OCI-LY7 (cell line): ENCODE measurements at places on chromosomes 3 and 15.

DNA sequence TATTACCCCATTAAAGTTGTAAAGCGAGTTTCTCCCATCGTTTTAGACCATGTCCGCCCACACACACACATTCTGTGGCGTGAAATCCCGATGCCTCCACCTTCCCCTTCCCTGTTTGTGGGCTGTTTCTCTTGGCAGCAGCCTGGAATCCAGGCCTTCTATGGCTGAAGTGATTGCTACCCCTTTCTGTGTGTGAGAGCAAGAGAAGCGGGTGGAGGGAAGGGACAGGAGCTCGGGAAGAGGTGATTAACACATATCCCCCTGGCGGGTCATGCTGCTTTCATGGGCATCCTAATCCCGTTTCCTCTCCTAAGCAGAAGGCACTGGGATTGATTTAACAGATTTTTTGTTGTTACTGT is 283.8 kb upstream of the RGMA start:
- DNase-seq: no peak

- no peak for DNase-seq
Measured at GRCh38 chr15:89645680-89646079, 9.6 kb downstream of the KIF7 start.

DNA sequence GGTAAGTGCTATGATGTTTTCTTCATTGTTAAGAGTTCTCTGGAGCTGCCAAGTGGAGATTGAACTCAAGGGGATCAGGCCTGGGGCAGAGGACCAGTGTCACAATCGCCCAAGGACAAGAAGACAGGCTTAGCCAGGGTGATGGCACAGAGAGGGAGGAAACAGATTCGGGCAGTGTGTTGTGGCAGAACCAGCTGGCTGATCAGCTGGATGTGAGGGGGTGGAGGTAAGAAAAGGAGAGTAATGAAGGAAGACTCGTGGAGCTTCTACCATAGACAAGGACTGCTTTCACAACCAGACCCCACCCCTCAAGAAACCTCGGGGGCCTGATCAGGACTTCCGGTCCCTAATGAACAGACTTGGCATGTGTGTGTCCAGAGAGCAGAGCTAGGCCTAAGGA is 60.9 kb upstream of the LINGO1 start:
- DNase-seq: no peak

DNA sequence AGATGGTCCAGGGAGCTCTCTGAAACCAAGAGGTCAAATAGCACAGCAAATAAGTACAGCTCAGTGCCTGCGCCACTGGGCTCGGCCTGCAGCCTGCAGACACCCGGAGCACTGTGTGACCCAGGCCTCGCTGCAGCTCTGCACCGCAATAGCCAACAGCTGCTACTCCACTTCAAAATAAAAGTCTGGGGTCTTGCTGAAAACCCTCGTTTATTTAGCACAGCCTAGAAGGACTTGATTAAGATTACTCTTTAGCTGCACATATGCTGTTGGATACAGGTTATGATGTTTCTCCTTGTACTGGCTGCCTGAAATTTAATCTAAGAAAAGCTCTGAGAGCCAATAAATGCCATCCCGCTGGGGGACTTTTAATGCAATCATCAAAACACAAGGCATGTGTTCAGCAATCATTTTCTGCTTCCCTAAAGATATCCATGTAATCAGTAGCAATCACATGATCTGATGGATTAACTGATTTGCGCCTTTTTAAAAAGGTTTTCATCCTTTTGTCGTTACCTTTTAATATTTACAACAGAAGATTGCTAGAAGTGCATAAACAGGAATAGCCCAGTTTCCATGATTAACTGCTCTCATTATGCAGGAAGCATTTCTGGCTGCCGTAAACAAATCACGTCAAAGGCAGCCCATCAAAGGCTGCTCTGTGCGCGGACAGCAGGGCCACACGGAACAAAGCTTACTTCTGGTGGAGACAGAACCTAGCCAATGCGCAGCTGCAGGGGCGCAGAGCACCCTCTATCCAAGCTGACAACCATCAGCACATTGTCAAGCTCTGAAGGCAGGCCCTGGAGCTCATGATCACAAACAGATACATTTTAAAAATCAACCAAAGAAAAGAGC is 58.8 kb downstream of the CLASP2 start:
- DNase-seq: peak; percentile 86

- DNase-seq: no peak
Measured at GRCh38 chr3:24812116-24812515, 317.5 kb upstream of the THRB start.

GRCh38 chr3:123290107-123290930 is 88.6 kb downstream of the SEC22A start:
- no peak for DNase-seq

- DNase-seq: no peak
Measured at GRCh38 chr3:187968883-187969580, 184.9 kb upstream of the LPP start.

DNA sequence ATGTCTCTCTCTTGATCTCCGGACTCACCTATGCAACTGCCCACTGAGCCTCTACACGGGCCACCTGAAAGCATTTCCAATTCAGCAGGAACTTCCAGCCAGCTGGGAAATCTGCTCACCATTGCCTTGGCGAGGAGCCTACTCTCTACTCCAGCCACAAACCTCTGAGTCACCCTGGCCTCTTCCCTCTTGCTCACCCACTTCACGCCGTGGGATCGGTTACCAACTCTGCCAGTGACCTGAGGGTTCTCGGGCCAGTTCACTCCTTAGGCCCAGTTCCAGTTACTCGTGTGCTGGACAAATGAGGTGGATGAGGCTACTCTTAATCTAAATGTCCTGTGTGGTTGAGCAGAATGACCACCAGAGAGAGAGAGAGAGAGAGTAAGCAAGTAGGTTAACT is 70.1 kb downstream of the CEMIP start:
- no peak for DNase-seq

- no peak for DNase-seq
Measured at GRCh38 chr3:138114431-138114918, 933 bp downstream of the DZIP1L start.

- peak; percentile 47 for DNase-seq
Measured at GRCh38 chr3:196740481-196741248, 1.0 kb downstream of the PAK2 start.

- DNase-seq: peak; percentile 8
Measured at GRCh38 chr15:74036271-74037170, 42.0 kb downstream of the PML start.

- DNase-seq: no peak
Measured at GRCh38 chr3:17583530-17583929, 158.9 kb downstream of the TBC1D5 start.

DNA sequence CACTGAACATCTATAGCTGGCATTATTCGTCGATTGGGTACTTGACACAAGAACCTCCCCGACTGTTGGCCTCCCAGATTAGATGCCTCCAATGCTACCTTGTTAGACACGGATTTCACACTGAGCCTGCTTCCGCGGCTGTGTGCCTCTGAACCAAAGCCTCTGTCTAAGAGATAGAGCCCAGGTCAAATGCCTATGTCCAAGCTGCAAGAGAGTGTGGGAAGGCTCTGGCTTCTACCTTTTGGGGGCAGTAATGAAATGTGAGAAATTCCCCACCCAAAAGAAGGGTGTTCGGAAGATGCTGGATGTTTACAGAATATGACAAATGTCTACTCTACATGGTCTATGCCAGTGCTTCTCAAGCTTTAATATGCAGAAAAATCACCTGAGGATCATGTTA is 2.0 kb upstream of the RPUSD2 start:
- DNase-seq: peak; percentile 71

- no peak for DNase-seq
Measured at GRCh38 chr15:80778621-80778963, 578 bp upstream of the CEMIP start.

- DNase-seq: no peak
Measured at GRCh38 chr3:44297255-44297654, 41.3 kb upstream of the TCAIM start.

GRCh38 chr3:43248185-43248583 is 38.2 kb upstream of the SNRK start:
- DNase-seq: no peak

DNA sequence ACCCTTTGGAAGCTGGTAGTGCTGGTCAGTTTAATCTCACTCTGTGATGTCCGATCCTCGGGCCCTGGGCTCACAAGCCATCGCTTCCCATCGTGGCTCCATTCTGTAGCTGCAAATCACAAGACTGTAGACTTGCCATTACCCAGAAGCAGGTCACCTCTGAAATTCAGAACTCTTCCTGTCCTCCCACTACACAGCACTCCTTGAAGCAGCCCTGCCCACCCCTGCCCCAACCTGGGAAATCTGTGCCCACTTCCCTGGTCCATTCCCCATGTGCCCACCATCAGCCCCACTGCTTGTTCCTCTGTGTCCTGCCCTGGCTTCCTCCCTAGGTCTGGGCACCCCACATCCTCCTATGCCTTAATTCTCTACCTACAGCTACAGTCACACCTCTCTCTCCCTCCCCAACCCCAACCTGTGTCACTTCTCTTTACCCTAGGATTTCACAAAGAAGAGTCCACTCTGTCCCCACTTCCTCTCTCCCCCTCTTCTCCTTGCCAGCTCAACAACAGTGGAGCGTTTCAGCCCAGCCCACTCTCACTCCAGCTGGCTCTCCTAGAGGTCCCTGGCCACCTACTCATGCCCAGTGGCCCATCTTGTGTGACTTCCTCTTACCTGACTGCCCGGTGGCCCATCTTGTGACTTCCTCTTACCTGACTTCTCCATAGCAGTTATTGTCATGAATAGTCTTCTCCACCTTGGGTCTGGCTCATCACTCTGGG is 8.3 kb downstream of the ZNF710 start:
- DNase-seq: no peak

GRCh38 chr3:136186344-136186743 is 9.8 kb downstream of the MSL2 start:
- peak; percentile 54 for DNase-seq

DNA sequence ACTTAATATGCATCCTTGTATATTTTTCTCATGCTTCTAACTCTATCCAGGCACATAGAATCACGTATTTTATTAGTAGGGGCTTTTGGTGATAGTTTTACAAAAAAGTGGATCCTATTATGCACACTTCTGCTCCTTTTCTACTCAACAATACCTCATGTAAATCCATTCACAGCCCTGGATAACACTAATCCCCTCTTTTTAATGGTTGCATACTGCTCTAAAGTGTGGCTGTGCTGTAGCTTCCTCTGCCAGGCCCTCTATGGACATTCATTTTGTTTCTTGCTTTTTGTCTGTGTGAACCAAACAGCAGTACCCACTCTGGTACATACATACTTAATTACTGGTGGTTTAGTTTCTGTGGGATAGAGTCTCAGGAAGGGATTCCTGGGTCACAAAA is 51.3 kb upstream of the SCAANT1 start:
- no peak for DNase-seq

- DNase-seq: no peak
Measured at GRCh38 chr15:66239514-66239913, 14.0 kb downstream of the MEGF11 start.

GRCh38 chr3:54349691-54350090 is 227.3 kb downstream of the CACNA2D3 start:
- DNase-seq: no peak

DNA sequence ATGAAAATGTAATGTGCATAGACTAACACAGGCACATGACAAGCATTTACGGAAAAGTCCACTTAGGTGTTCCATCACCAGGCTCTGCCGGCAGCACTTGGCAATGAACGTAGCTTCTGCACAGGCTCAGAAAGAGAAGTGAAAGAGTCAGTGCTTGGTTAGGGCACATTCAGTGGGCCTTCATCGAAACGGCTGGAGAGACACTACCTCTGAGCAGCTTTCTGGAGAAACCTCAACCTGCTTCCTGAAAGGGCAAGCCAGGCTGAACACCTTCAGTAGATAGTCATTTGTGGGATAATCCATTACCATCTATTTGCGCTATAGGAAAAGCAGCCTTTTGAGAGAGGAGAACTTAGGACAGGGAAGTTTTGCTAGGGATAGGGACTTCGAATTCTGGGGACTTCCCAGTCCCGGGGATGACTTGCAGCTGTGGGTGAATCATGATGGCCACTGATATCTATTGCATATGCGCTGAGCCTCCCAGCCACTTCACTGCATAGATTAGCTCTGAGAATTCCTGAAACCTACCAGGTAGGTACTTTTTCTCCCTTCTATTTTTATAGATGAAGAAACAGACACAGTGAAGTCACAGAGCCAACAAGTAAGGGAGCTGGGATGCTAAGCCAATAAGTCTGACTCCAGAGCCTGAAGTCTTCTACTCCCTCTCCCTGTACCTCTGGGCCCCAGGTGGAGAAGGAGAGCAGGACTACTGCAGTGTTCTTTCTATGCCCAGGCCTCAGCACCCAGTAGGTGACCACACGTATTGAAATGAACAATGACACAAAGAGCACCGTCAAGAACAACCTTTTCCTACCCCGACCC is 4.2 kb upstream of the SH2D7 start:
- DNase-seq: peak; percentile 64
